Activated naive CD4-positive, alpha-beta T cell treated with Interleukin-2 at 50 U/mL for 16 hours (primary cell): ENCODE measurements at places on chromosomes 6 and 20.

- DNase-seq, result no peak
Measured at GRCh38 chr20:16001286-16001685, 572.0 kb downstream of the KIF16B start.

GRCh38 chr20:60302875-60303274, 344.7 kb downstream of the CDH26 start:
- no peak for DNase-seq

DNA sequence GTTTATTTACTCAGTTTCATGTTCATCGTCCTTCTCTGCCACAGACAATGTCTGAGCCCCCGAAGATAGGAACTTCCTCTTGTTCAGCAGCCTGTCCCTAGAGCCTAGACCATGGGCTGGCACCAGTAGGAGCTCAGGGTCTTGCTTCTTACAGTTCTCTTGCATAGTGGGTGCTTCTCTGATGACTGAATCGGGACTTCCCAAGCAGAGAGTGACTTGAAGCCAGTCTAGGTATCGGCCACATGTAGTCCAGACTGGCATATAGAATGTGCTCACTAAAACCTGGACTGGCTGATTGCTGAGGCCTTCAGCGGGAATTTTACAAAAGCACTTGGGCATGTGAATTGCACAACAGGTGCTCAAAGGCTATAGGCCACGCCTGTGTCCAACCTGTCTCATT, 52.0 kb downstream of the PRDM1 start:
- no peak for DNase-seq

- DNase-seq, result no peak
Measured at GRCh38 chr6:43807228-43808061, 37.4 kb downstream of the VEGFA start.

DNA sequence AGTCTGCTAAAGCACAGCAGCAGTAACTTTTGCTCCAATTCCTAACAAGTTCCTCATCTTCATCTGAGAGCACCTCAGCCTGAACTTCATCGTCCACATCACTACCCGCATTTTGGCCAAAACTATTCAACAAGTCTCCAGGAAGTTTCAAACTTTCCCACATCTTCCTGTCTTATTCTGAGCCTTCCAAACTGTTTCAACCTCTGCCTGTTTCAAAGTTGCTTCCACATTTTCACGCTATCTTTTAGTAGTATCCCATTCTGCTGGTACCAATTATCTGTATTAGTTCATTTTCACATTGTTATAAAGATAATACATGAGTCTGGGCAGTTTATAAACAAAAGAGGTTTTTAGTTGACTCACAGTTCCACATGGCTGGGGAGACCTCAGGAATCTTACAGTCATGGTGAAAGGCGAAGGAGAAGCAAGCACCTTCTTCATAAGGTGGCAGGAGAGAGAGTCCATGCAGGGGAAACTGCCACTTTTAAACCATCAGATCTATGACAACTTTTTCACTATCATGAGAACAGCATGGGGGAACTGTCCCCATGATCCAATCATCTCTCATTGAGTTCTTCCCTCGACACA, 99.4 kb upstream of the GRIK2 start:
- DNase-seq, result no peak

DNA sequence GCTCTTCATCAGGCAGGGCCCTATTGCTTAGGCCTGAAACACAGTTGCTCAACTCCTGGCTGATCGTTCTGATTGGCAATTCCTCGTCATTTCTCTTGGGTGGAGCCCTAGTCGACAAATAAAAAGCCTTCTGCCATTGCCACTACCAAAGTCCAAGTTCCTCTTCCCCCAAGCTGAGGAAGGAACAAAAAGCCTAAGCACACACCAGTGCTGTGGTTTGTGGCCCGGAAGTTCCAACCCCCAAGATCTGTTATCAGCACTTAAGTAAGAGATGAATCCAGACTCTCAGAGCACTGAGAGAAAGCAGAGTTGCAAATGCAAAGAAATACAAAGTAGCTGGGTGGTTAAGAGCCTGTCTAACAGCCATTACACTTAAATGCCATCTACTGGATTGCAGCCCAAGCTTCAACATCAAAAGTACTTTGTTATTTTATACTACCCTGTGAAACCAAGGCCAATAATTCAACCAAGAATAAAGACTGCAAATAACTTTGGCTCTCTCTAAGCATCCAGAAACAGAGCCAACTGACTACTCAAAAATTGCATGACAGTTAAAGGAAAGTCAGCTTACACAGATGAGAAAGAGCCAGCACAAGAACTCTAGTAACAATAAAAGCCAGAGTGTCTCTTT, 1024.0 kb downstream of the GRIK2 start:
- no peak for DNase-seq

DNA sequence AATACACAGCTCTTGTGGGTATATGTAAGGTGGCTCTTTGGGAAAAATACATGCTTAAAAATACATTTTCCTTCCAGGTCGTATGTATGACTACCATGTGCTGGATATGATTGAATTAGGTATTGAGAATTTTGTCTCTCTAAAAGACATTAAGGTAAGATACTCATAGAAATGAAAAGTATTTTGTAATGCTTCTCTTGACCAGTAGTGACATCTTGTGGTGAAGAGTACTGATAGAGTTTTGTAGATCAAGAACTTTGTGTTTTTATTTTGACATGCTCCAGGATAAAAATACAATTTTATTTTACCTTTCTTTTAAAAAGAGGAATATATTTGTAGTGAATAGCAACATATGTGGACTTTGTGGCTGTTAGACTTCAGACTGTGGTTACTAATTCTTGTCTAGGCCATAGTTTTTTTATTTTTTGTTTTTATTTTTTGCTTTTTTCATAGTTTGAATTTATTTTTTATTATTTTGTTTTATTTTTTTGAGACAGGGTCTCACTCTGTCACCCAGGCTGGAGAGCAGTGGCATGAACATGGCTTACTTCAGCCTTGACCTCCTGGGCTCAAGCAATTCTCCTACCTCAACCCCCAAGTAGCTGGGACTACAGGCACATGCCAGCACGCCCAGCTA, 17.9 kb downstream of the RPF2 start:
- DNase-seq, result no peak

DNA sequence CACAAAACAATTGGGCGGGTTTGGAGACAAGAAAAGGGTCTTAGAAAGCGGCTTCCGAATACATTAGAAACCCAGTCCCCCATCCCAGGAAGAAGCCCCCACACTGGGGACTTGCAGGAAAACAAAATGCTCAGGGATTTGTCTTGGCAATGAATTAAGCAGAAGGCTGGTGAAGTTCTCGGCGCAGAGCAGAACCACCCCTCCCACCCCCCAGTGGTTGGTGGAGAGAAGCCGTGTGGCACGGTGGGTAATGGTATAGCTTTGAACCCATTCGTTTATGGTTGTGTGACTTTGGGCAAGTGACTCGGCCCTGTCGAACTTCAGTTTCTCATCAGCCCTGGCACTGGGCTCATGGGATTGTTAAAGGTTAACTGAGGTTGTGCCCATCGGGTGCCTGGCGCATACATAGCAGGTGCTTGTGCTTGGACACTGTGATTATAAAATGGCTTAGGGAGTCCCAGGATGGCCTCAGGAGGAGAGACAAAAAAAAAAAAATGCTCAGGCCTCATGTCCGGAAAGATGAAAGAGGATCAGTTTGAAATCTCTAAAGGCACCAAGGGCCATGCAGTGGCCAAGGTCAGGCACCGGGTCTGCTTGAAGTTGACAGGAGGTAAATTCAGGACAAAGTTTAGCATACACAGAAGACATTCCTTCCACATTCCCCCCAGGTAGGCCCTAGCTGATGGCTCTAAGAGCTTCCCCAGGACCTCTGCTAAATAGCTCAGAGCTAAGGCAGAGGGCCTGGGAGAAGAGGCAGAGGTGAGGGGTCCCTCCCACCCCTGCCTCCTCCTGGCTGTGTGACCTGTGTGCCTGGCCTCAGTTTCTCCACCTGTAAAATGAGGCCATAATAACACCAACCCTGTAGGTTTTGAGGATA, 120.1 kb upstream of the PTPN1 start:
- no peak for DNase-seq

- DNase-seq, result no peak
Measured at GRCh38 chr6:156832231-156832647, 55.1 kb downstream of the ARID1B start.

- no peak for DNase-seq
Measured at GRCh38 chr6:139547122-139547776, 172.8 kb upstream of the CITED2 start.

DNA sequence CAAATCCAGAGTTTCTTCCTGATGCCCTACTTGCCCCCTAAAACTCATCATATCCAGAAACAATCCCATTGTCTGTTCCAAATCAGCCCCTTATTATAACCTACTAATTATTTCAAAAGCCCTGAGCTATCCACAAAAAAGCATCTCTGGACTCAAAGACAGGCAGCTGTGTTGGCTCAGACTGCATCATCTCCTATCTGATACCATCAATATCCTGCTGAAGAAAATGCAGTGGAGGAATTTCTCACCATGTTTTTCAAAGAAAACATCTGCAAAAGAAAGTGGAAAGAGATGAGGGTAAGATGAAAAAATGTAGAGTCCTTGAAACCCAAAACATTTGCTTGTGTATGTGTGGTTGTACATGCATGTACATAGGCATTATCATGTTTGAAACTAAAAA, 153.0 kb upstream of the DEFB112 start:
- no peak for DNase-seq

GRCh38 chr6:111679126-111679858, 73.6 kb upstream of the TRAF3IP2 start:
- DNase-seq, result no peak

DNA sequence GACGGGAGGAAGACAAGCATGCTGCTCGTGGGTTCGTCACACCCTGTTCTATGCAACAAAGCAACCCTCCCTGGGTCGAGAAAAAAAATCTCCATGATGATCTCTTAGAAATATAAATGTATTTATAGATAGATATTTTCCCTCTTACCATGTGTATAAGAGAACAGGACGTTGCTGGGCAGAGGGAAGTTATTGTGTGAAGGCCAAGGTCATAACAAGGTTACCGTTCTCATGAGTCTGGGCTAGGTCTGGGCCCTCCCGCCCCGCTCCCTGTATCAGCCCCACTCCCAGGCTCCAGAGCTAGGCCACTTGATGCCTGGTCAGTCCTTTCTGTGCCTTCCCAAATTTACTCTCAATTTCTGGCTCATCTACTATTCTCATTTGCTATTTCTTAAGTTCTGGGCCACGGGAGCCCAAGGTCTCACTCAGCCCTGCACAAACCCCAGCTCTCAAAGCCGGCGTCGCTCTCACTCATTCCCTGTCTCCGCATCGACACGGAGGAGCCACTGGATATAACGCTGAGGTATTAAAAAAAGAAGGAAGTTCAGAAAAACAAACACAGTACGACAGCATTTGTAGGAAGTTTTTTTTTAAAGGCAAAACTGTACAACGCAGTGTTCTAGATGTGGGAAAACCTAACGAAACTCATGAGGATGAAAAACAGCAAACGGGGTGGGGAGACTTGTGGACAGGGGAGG, 96.8 kb downstream of the PSMG4 start:
- DNase-seq, result no peak

DNA sequence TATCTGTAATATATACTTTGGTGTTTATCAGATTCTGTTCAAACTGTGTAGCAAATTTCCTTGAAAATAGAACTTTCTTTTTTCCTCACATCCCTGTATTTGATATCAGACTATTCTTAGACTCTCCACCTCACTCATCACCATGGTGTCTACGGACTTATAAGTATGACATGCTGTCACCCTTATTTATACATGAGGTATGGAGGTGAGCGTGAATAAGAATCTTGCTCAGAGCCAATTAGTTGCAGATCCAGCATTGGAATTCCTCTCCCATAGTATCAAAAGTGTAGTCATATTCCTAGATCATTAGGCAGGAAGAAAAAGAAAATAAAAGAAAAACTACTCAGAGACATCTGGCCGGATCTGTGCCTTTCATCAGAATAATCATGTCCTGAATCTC, 43.0 kb downstream of the TPD52L1 start:
- no peak for DNase-seq
